ENCODE measurements at places on chromosomes 12 and 14.

DNA sequence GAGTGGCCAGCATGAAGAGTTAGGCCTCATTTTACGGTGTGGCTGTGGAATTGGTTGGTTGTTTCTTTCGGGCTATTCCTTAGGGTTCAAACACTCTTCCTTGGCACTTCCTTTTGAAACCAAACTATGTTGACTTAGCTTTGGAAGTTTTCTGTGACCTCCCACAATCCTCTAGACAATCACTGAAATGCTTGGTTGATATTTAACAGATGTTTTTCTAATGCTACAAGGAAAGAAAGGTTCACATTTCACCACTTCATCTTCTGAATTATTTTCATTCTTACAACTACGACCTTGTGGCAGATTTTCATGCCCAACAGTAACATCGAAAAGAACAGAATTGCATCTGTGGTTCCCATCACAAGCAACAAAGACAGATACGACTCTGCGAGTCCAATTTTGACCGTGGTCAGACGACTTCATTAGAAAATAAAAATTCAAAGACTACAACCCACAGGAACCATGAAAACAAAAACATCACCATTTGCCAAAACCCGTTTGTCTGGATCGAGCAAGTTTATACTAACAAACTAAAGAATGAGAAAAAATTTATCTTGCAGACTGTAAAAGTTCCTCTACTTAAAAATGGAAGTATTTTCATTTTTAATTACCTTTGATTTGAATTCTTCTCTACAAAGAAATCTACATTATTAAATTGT, 16.9 kb downstream of the PRKAB1 start:
- no peak for DNase-seq

DNA sequence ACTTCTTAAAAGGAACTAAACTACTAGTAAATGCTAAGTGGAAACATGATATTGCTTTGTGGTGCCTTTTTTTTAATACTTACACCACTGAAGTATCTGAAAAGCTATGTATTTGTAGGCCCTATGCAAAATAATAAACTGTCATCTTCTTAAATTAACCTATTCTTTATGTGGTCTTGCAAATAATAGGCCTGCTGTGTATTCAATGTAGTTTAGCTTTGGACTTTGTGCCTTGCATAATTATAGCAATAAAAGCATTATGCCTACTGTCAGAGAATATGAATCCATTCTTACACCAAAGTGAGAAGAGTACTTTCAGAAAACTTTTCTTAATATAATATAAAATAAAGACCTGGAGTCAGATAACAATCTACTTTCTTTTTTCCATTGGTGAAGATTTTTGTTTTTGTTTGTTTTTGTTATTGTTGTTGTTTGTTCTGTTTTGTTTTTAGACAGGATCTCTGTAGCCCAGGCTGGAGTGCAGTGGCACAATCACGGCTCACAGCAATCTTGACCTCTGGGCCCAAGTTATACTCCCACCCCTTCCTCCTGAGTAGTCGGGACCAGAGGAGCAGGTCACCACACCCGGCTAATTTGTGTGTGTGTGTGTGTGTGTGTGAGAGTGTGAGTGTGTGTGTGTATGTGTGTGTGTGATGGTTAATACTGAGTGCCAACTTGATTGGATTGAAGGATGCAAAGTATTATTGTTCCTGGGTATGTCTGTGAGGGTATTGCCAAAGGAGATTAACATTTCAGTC, 213.8 kb downstream of the SLC6A15 start:
- DNase-seq: no peak

DNA sequence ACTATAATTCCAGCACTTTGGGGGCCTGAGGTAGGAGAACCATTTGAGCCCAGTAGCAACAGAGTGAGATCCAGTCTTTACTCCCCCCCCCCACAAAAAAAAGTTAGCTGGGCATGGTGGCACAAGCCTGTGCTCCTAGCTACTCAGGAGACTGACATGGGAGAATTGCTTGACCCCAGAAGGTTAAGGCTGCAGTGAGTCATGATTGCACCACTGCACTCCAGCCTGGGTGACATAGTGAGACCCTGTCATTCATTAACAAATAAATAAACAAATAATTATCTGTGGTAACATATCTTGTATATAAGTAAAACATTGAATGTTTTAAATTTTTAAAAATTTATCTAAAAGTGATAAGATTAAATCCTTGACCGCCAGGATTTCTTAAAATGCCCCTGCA, 4.8 kb downstream of the ENTPD5 start:
- DNase-seq: no peak

DNA sequence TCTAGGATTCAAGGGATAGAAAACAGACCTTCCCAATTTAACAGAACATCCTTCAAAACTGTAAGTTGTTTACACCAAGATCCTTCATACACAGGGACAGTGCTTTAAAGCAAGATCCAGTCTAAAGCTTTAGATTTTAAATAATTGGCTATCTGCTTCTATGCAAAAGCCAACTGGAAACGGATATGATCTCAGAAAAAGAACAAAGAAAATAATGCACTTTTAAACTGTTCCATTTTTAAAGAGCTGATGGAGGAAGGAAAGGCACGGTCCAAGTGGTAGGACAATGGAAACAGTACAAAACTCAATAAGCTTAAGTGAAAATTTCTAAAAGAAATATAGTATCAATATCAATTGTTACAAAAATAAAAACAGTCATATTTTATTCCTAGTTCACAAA, 27.7 kb downstream of the LRP6 start:
- no peak for DNase-seq

DNA sequence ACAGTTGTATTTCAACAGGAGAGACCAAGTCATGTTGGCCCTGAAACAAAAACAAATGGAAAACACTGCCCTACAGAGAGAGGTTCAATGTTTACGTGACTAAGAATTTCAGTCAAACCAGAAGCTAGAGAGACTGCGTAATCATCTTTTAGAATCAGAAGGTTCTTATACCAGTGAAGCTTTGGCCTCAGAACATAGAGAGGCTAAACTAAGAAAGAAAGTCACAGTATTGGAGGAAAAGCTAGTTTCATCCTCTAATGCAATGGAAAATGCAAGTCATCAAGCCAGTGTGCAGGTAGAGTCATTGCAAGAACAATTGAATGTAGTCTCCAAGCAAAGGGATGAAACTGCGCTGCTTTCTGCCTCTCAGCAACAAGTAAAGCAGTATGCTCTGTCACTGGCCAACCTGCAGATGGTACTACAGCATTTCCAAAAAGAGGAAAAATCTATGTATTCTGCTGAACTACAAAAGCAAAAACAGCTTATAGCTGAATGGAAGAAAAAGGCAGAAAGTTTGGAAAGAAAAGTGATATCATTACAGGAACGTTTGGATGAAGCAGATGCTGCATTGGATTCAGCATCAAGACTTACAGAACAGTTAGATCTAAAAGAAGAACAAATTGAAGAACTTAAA, 32.5 kb upstream of the NUAK1 start:
- peak; percentile 5 for DNase-seq

GRCh38 chr12:108967869-108968540, 52.9 kb downstream of the SVOP start:
- no peak for DNase-seq

DNA sequence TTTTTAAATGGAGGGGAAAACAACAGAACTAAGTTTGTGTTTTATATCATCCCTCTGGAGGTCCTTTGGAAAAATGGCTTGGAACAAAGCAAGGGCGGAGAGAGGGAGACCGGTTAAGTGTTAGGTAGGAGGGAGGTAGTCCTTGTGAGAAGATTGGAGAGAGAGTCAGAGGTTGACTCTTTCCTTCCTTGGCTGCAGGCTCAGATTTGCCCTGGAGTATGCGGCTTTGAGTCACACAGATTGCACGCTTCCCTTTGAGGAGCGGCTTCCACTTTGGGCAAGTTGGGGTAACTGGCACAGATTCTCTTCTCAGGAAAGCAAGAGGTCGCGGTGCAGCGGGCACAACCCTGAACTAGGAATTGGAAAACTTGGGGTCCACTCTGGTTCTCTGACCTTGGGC, 9.9 kb downstream of the SOCS2 start:
- no peak for DNase-seq

GRCh38 chr12:53479331-53479730, 19.9 kb downstream of the MAP3K12 start:
- DNase-seq: no peak

GRCh38 chr12:21580748-21581516, 23.7 kb downstream of the GYS2 start:
- no peak for DNase-seq
